ENCODE measurements at places on chromosomes 3 and 15. TPM values are rescaled to one million over a fixed set of nuclear protein-coding genes. Genes with fewer than 3 reads are reported as not detected.

The THSD4 gene
- polyA plus RNA-seq = 13.7 TPM

The SIDT1 gene
- polyA plus RNA-seq = 1.3 TPM

The BFSP2 gene
- not detected for polyA plus RNA-seq

The SAMD7 gene
- polyA plus RNA-seq = not detected

The GOLGA8G gene
- not detected for polyA plus RNA-seq

The FETUB gene
- polyA plus RNA-seq = not detected

The GRAMD2A gene
- polyA plus RNA-seq = 0.45 TPM

The PEAK1 gene
- polyA plus RNA-seq = 6.6 TPM

The LOXL1 gene
- polyA plus RNA-seq = 16.1 TPM

DNA sequence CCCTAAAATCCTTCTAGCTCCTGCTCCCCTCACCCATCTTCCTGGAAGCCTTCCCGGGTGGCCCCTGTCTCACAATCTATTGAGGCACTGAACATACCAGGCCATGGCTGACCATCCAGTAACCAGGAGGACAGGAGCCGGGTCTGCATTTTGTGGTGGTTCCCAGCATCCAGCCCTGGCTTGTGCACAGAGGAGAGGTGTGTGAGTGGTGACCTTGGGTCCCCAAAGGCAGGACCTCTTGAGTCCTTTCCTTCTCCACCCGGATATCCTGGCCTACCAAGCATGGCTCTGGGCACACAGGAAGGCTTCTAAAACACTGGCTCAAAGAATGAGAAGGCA lies 7.8 kb downstream of the CSK start:
- no peak for DNase-seq

- DNase-seq = no peak
Measured at GRCh38 chr3:167110901-167111300, 269.2 kb downstream of the ZBBX start.

DNA sequence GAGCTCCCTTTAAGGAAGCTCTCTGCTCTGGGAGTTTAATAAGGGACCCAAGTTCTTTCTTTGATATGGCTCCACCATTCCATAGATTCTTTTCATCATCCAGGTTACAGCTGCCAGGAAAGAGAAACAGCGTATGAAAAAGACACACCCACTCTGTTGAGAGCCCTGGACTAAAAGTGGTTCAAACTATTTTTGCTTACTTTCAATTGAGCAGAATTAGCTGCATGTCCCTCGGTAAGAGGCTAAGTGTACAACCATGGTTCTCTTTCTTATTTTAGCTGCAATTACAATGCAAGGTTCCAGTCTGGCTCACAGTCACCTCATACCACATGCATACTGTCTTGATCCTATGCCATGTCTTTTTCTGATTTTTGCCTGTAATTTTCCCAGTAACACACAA lies 1288.3 kb downstream of the NSUN3 start:
- no peak for DNase-seq

GRCh38 chr15:84889991-84890669 lies 5.7 kb downstream of the SLC28A1 start:
- DNase-seq = no peak

DNA sequence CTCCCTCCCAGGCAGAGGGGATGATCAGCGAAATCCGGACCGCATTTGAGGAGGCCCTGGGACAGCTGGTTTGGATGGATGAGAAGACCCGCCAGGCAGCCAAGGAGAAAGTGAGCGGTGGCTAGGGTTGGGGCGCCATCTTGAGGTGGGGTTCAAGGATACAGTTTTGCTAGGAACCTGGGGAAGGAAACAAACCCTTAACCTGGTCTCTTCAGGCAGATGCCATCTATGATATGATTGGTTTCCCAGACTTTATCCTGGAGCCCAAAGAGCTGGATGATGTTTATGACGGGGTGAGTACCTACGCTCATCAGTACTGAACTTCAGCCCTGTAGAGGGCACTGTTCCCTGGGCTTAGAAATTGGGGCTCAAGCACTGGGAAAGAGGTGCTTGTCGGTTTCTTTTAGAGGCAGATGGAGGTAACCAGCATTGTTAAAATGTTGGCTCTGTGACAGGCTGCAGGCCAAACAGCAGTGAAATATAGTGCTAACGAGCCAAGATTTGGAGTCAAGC lies 9.6 kb upstream of the PSMD2 start:
- DNase-seq = peak; percentile 39

GRCh38 chr15:48458876-48459275 lies 127.6 kb downstream of the DUT start:
- DNase-seq = no peak

DNA sequence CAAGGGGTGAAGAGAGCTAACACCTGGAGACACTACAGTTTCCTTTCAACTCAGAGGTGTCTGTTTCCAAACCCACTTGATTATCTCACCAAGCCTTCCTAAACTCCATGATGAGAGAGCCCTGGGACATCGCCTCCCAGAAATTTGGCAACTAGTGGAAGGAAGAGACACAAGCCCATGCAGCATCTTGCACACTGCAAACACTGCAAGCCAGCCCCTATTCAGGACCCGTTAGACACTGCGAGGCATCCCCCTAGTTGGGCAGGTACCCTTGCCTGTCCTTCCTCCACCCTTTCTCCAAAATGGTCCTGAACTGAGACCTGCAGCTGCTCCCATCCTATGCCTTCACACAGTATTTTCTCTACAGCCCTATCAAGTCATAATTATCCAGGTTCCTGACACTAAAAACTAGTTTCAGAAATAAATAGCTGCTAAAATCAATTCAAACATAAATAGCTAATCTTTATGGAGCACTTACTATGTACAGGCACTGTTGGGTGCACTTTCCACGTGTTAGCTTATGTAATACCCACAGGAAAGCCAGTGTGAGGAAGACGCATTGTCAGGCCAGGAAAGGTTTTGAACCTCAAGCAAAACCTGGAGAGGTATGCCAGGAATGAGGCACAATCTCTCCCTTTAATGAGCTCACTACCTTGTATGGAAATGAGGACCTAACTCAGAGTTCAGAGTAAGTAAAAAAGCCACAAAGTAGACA lies 2.8 kb downstream of the MAGI1 start:
- no peak for DNase-seq

- DNase-seq = no peak
Measured at GRCh38 chr3:65377637-65378036, 661.1 kb downstream of the MAGI1 start.

- peak; percentile 62 for DNase-seq
Measured at GRCh38 chr3:149575213-149575960, 82.4 kb downstream of the WWTR1 start.

DNA sequence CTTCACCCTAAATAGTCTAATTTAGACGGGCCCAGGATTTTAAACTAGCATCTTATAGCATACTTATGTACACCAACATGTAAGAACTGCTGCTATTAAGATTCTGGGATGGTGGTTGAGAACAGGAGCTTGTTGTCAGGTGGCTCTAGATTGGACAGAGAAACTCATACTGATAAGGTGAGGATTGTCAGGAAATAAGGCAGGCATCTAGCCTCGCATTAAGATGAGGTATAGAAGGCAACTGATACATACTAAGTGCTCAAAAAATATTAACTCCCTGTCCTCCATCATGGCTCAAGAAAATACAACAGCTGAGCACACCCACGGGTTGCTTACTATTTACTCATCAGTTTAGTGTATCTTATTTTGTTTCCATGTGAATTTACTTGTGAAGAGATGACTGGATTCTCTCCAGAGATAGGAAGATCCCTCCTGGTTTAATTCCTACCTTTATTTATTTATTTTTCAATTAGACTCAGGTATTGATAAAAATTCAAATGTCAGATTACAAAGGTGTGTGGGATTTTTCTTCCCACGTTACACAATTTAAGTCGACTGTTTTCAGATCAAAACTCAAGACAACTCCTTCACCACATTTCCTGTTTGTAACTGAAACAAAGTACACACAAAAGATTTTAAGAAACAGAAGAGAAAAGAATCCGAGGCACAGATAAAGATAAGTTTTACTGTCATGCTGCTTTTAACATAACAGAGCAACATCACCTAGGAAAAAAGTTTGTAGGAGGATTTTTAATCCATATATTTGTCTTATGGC lies at the start of gene TRAT1:
TRAT1 (plus strand) TSS at position 664 of the 775 bp plus-strand sequence. CDS start 142 bp downstream, outside the sequence.
- DNase-seq = no peak
